ENCODE measurements at places on chromosomes 2 and 18. TPM values are rescaled to one million over a fixed set of nuclear protein-coding genes. Genes with fewer than 3 reads are reported as not detected.

Gene SALL3
- total RNA-seq: not detected

DNA sequence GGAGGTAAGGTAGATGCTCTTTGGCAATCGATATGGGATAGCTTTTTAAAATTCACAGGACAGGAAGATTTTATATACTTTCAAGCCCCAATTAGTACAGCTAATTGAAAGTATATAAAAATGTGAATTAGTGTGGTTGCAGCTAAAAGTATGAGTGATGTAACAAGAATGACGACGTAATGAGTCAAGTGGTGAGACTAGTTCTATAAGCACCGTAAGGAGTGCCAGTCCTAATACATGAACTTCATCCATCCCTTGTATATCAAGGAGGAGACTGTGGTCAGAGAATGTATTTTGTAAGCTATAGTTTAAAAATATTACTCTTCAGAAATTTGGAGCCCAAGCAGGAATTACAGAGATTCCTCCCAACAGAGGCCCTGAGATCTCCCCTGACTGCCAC, 25.8 kb downstream of the DNAJC27 start:
- no peaks in the 10 kb centered on the region for H3K27me3 ChIP-seq
- no peak overlapping the region for H3K4me3 ChIP-seq
- no peak overlapping the region for H3K27ac ChIP-seq
- no peaks in the 10 kb centered on the region for H3K4me1 ChIP-seq
- no peak for DNase-seq

DNA sequence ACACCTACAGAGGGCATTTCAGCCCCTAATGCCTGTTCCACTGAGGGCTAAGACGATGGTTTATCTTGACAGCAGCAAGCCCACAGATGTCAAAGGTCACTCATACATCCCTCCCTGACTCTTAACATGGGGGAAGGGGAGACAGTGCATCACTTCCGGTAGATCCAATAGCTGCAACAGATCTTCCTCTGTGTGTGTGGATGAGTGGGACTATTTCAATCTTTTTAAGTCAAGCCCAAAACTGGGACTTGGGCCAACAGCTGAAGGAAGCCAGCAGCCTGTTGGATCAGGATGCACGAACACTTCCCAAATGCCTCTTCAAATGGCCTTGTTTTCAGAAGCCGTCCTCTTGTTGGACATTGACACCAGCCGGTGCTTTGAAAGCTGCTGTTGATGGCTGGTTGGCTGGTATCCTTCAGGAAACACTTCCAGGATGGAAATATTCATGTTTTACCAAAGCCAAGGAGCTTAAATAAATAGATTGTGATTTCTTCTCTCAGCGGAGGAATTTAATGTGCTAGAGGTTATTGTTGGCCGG, 59.2 kb downstream of the IL1R2 start:
- peaks cover 63% of the 10 kb centered on the region for H3K4me1 ChIP-seq
- no peaks in the 10 kb centered on the region for H3K27me3 ChIP-seq
- DNase-seq: peak; percentile 74
- no peak overlapping the region for H3K4me3 ChIP-seq
- H3K27ac ChIP-seq: peak overlapping the region; percentile 70
- H3K36me3 ChIP-seq: no peaks in the 10 kb centered on the region

GRCh38 chr2:234954551-234954992, 2.8 kb downstream of the SH3BP4 start:
- H3K36me3 ChIP-seq: peaks cover 17% of the 10 kb centered on the region
- peak overlapping the region; percentile 87 for H3K4me3 ChIP-seq
- peak overlapping the region; percentile 91 for H3K27ac ChIP-seq
- no peak for DNase-seq

- H3K27ac ChIP-seq: no peak overlapping the region
- no peaks in the 10 kb centered on the region for H3K27me3 ChIP-seq
- DNase-seq: no peak
- no peak overlapping the region for H3K4me3 ChIP-seq
- H3K4me1 ChIP-seq: no peaks in the 10 kb centered on the region
Measured at GRCh38 chr18:38241216-38241615, 675.6 kb upstream of the CELF4 start.

GRCh38 chr2:185734658-185735057, 3.9 kb upstream of the FSIP2 start:
- no peak overlapping the region for H3K27ac ChIP-seq
- no peak overlapping the region for H3K4me3 ChIP-seq
- H3K36me3 ChIP-seq: no peaks in the 10 kb centered on the region

GRCh38 chr2:36507408-36507812, 90.6 kb downstream of the FEZ2 start:
- peaks cover 20% of the 10 kb centered on the region for H3K4me1 ChIP-seq
- H3K27me3 ChIP-seq: no peaks in the 10 kb centered on the region
- peak overlapping the region; percentile 16 for H3K27ac ChIP-seq
- H3K4me3 ChIP-seq: no peak overlapping the region

- peaks cover 19% of the 10 kb centered on the region for H3K4me1 ChIP-seq
- no peaks in the 10 kb centered on the region for H3K36me3 ChIP-seq
- peak overlapping the region; percentile 92 for H3K4me3 ChIP-seq
Measured at GRCh38 chr2:38602136-38602731, 494 bp downstream of the HNRNPLL start.

DNA sequence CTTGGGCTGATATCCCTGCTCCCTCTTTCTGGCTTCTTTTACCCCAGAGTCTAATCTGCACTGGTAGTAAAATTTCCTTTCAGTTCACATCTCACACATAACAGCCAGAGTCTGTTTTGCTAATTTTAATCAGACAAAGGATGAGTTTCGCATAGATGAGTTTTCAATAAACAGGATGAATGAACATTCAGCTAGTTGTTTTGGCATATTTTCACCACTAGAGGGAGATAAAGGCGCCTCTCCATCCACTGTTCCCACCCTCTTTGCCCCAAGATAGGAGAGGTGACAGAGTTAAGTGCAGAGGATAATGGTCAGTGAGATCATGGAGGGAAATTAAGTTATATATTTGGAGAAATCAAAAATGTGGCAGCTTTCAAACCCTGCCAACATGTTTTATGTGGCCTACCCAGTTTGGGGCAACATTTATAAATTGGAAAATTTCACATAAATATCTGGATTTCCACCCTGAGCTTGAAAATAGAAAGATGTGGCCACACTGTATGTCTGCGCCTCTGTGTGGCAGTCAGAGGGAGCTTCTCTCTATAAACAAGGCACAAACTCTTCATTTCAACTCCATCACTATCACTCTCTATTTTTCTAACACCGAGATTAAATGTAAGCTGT, 48.5 kb upstream of the DTNA start:
- peaks cover 19% of the 10 kb centered on the region for H3K4me1 ChIP-seq
- H3K4me3 ChIP-seq: no peak overlapping the region
- no peaks in the 10 kb centered on the region for H3K27me3 ChIP-seq
- H3K36me3 ChIP-seq: no peaks in the 10 kb centered on the region
- H3K27ac ChIP-seq: no peak overlapping the region
